ENCODE measurements at places on chromosomes 16 and 17.

DNA sequence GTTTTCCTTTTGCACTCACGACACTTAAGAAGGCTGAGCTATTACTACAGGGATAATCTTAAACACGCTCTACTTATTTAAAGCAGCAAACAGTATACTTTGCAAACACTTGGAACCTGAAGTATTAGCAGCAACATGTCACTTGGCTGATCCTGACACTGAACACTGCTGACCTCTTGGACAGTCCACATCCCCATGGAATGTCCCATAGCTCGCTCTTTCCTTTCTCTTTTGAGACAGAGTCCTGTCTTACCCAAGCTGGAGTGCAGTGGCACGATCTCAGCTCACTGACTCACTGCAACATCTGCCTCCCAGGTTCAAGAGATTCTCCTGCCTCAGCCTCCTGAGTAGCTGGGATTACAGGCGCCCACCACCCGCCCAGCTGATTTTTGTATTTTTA, 26.4 kb downstream of the SMYD4 start:
- no peak for DNase-seq

DNA sequence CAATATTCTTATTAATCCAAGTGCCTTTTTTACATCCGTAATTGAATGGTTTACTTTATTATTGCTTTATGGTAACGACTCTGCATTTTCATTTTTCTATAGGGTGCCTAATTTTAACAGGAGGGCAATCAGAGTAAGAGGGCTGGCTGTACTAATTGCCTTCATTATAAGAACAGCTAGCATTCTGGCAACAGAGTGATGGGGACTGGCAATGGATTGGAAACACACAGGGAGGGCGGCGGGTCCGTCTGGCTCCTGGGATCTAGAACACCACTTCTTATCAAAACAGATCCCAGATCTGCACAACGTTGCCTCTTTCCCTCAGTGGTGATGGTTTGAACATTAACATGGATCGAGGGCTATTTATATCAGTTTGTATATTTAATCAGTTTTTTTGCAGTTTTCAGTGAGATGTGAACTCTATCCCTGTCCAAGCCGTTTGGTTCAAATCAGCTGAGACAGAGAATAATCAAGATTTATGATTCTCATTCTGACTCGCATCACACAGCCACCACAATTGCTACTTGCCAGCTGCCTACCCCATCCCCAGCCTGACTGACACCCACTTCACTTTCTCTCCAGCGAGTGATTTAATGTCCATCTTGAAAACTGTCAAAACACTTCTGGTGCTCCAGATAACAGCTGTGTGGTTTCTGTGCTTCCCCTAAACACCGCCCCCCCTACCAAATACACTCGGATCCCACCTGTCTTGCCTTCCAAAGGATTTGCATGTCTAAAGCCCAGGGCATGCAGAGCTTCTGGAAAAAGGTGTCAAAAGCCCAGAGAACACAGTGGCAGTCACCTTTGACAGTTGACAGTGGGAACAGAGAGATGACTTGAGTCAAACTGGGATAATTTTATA, 327.9 kb downstream of the HS3ST4 start:
- no peak for DNase-seq

GRCh38 chr16:704552-705380, 835 bp downstream of the FBXL16 start:
- DNase-seq, result no peak

- no peak for DNase-seq
These were observed 129.2 kb downstream of the USP31 start for GRCh38 chr16:23020084-23020483.

- DNase-seq, result no peak
These were observed 581 bp downstream of the SNRNP25 start for GRCh38 chr16:54237-54581.

GRCh38 chr17:37164057-37164456, 211.7 kb upstream of the C17orf78 start:
- DNase-seq, result no peak

DNA sequence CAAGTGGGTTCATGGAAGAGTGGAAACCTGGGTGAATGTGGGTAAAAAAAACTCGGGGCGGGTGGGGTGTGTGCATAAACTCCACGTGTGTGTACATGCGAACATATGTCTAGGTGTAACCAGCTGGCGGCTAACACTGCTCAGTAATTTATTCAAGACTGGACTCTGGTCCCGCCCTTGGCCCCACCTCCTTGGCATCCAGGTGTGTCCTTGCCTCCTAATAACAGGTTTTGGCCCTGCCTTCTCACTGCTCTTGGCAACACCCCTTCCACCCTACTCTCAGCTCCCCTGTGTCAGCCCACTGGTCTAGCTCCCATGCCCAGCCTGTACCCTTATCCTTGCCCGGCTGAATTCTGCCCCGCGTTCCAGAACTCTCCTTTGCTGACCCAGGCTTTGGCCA, 8.3 kb downstream of the FLII start:
- DNase-seq, result no peak

DNA sequence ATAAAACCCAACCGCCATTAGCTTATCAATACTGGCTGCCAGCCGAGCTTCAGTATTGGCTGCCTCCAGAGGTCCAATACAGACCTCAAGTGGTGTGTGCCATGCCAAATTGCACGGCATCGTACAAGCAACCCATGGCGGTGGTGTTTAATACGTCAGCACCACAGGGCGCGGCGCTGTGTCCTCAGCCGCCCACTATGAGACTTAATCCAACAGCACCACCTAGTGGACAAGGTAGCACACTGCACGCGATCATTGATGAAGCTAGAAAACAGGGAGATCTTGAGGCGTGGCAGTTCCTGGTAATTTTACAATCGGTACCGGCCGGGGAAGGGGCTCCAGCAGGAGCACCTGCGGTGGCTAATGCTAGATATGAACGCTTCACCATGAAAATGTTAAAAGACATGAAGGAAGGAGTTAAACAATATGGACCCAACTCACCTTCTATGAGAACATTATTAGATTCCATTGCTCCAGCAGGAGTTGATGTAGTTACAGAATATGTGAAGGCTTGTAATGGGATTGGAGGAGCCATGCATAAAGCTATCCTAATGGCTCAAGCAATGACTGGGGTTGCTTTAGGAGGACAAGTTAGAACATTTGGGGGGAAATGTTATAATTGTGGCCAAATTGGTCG, 15.4 kb downstream of the FLYWCH1 start:
- peak; percentile 58 for DNase-seq

DNA sequence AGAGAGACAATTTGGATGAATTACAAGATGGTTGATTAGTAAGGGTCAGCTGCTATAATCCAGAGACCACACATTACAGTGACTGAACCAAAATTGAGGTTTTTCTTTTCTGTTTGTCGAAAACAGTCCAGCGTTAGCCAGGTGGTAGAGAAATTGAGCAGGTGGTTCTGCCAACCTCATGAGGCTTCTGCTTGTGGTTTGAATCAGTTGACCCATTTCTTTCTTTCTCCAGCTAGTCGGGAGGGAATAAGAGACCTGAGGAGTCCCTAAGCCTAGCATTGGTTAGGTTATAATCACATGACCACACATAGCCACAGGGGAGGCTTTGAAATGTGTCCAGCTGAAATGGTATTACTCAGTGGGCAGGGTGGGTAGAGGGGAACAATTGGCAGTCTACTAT, 504.6 kb downstream of the HS3ST4 start:
- no peak for DNase-seq

DNA sequence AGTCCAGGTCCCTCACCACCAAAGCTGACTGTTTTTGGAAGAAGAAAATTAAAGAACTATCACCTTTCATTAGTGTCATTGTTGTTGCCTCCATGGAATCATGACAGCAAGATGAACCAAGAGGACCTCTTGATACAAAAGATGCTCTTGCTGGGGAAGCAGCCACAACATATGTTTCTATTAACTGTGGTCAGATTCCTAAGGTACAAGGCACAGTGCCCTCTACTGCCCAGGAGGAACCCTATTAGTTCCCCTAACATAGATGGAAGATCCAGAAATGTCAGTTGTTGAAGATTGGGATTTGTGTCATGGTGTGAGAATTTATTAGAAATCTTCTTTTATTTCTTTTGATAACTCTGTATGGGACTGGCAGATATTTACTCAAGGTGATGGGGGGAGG, 188.2 kb upstream of the ANKFN1 start:
- DNase-seq, result no peak

- peak; percentile 55 for DNase-seq
These were observed 1.4 kb downstream of the TRAF4 start for GRCh38 chr17:28744972-28745785.

GRCh38 chr17:73585583-73585982, 58.7 kb downstream of the SDK2 start:
- DNase-seq, result no peak

DNA sequence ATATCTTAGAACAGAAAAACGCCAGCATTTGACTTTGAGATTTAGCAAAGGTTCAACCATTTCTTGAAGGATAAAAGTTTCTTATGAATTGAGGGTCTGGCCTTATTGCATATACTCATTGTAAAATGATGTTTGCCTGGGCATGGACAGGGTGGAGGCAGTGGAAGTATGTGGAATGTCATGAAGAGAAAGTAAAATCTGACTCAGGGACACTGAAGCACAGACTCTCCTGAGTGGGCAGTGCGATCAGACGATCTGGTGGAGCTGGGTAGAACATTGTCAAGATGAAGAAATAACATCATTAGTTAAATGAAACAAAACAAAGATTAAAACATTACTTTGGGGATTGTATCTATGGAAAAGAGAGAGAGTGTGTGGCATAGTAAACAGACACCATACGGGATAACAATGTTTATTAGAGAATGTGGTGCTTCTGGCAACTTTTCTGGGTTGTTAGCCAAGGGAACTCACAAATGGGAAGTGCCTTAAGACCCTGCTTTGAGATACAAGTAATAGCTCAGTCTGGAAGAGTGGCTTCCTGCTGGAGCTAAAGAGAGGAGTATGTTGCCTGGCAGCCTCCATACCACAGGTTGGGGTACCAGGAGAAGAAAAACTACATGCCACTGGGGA, 4.4 kb downstream of the MAP3K3 start:
- DNase-seq, result no peak

DNA sequence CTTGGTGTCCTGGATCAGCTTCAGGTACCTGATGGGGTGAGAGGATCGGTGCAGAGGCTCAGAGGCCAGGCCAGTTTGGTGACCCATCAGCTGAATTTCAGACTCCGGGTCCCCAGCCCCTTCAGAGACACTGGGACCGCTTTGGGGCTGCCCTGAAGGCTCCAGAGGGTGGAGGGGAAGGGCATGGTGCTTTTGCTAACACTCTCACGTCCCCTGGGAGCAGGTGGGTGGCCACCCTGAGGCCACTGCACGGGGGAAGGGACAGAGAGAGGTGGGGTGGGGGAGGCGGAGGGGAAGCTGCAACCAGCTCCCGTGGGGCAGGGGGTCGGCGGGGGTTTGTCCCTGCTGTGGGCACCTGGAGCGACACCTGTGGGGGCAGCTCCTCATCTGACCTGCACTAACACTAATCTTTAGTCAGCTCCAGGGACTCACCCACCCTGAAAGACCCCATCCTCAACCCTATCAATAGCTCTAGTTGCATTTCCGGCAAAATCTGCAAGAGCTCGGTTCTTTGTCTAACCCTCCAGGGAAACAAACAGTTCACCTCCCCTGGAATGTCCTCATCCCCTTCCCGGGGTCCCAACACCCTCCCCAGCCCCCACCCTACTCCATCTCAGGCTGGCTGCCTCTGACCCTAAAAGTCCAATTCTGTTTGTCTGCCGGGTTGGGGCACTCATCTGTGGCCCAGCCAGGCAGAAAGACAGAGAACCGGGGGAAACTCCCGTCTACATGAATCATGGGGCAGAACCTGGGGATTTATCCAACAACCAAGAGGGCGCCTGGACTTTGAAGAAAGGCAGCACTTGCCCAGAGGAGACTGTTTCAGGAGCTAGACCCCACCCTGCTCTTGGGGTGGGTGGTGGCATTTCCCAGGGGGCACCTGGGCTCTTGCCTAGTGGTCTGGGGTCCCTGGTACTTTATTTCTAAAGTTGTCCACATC, 91.9 kb upstream of the CBX4 start:
- DNase-seq, result no peak

GRCh38 chr17:61383689-61384201, 15.9 kb upstream of the TBX2 start:
- DNase-seq, result no peak

- DNase-seq, result no peak
These were observed 39.2 kb upstream of the ADCY7 start for GRCh38 chr16:50227120-50227519.

DNA sequence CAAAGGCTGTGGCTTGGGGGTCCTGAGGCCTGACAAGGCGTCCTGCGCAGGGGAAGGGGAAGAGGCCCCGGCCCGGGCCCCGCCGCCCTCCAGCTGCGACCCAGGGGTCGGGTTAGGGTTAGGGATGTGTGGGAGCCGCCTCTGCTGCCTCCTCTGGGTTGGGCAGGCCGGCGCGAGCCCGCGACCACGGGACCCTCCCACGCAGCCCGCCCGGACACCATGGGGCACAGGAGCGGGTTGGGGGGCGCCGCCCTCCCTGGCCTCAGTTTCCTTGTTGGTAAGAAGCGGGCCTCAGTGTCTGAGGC, 386 bp downstream of the CIAO3 start:
- no peak for DNase-seq

GRCh38 chr16:57630407-57630797, 2.0 kb downstream of the ADGRG1 start:
- DNase-seq, result no peak

GRCh38 chr17:45428931-45429338, 3.7 kb downstream of the ARHGAP27 start:
- no peak for DNase-seq

GRCh38 chr16:89700649-89701424, 668 bp downstream of the SPATA2L start:
- peak; percentile 76 for DNase-seq

- DNase-seq, result no peak
These were observed 58.7 kb downstream of the PITPNC1 start for GRCh38 chr17:67435786-67436185.

DNA sequence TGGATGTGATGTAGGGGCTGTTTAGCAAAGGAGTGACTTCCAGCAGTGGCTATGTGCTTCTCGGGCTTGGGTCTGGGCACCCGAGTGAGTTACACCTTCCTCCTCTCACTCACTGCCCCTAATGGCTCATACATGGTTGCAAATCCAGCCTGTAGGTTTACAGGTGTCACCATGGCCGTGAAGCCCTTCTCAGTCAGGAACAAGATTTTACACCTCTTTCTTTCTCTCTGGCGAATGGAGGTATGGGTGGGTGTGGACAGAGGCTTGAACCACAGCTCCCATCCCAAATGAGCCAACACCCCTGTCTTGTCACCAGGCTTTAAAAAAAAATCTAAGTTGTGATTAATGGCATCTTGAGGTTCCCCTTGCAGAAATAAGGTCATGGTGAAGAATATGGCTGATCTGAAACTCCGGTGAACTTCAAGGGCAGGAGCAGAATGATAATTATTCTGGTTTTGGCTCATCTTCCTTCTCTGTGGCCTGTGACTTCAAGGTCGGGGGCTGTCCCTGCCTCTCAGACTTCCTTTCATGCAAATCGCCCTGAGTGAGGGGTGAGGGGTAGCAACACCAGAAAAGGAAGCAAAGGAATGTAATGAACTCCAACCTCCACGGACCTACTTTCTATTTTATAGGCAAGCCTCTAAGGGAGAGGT, 331.2 kb downstream of the MAF start:
- DNase-seq, result peak; percentile 58
